ENCODE measurements at places on chromosomes 12 and 14.
A peak's percentile ranks its signal among the peaks of the same experiment; 100 is the strongest.

- no peak for DNase-seq
Measured at GRCh38 chr14:100786131-100786530, 39.8 kb upstream of the MEG3 start.

GRCh38 chr12:101859664-101860607 lies 17.4 kb upstream of the DRAM1 start:
- DNase-seq = no peak

DNA sequence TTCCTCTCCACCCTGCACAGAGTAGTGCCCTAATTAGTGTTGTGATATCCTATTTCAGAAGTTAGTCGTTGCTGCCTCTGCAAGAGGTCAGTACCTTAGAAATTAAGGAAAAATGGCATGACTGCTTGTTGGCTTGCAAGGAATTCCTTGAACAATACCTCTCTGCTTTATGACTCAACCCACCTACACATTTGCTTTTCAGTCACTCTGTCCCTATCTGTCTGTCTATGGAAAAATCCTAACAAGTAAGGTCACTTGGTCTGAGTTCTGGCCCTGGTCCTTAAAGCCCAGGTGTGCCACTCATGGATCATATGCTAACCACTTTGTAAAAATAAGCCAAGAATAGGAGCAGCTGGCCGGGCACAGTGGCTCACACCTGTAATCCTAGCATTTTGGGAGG lies 116.4 kb upstream of the ATF1 start:
- no peak for DNase-seq

- no peak for DNase-seq
Measured at GRCh38 chr12:69608114-69608513, 2.6 kb downstream of the LRRC10 start.

DNA sequence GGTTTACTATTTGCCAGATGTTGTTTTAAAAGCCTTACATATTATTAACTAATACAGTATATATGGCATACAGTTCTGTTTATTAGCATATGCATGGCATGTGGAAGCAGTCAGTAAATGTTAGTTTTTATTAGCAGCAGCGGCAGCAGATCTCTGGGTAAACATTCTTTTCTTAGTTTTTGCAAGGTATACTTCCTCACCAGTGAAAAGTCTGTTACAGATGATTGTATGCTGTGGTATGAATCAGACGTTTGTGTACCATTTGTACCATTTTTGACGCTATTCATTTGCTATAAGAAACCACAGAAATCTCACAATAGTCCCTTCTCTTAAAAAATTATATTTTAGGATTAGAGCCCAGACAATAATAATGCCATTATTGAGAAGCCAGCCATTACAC lies 17.8 kb downstream of the STK38L start:
- no peak for DNase-seq

GRCh38 chr12:80756875-80757274 lies 40.2 kb downstream of the MYF5 start:
- DNase-seq = no peak

- DNase-seq = no peak
Measured at GRCh38 chr12:13203034-13203922, 6.8 kb downstream of the EMP1 start.

DNA sequence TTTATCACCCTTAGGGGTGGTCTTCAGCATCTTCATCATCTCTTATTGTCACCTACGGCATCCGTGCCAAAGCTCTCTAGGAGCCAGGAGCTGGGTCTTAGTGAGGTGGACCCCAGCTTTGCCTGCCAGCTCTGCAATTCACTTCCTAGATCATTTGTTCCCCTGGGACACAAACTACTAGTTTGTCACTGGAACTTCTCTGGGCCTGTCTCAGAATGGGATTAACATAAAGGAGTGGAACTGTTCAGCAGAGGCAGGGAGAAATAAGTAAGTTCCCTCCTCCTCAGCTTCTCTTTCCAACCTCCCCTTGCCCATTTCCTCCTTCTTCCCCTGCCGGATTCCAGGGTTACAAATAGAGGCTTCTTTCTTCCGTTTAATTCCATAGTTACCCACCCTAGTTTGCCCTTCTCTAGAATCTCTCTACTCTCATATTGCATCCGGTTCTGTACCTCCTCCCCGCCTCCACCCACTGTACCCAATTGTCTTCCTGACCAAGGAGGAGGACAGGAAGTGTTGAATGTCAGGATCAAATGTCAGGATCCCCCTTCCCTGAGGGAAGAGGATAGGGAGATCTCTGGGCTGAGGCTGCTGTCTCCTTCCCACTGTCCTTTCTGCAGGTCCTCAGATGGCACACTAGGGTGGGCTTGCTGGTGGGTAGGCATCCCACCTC lies 25.0 kb downstream of the LARP4 start:
- no peak for DNase-seq

- DNase-seq = no peak
Measured at GRCh38 chr12:32595251-32595650, 83.8 kb upstream of the DNM1L start.

DNA sequence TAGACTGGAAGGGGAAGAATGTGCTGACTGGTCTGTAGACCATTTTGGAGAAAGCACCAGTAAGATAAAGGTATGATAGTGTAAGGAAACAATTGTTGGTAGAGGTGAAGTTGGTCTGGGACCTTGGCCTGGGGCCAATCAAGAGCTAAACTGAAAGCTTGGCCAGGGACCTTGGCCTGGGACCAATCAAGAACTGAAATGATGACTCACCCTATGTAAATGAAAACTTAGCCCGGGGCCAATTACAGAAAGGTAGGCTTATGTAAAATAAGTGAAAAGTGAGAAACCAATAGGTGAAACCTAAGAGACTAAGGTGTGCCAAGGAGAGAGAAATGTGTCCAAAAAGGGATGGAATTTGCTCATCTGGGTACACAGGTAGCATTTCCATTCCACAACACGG lies 776.0 kb downstream of the C12orf50 start:
- DNase-seq = no peak

DNA sequence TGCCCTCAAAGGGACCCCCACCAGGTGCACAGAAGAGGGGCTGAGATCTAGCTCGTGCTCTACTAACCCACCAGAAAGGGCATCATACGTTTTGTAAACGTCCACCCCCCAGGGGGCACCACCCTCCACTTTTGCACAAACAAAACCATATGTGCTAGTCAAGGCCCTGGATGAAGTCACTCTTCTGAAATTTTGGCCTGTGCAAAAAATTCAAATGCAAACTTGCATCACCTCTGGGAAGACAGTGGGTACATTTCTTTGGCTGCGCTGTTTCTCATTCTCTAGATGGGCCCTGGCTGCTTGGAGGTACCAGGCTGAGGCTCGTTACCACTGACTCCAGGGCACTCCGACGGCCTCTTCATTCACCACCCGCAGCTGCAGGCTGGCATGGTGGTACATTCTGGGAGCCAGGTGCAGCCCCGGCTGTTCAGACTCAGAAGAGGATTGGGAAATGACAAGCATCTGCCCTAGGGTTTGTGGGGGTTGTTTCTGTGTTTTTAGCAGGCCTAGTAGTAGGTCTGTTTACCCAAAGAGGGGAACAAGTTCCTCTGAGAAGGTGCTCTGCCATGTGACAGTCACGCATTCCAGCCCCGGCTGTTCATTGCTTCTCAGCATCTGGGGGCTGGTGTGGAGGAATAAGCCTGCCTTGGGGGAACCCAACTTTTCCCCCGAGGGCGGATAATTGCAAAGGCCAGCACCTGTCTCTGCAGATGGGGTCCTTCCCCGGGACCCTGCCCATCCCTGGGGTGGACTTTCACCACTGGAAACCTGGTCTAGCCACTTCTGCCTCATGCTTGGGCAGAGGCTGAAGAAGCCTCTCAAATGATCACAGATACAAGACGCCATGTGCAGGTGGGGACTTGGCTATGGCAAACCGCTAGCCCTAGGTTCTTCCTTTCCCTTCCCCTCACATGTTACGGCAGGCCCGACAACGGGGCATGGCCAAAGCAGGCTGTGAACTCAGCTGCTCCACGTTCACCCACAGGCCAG lies 147.6 kb downstream of the DPF3 start:
- DNase-seq = no peak

GRCh38 chr12:57756406-57757341 lies 1.8 kb downstream of the MARCHF9 start:
- DNase-seq = no peak

DNA sequence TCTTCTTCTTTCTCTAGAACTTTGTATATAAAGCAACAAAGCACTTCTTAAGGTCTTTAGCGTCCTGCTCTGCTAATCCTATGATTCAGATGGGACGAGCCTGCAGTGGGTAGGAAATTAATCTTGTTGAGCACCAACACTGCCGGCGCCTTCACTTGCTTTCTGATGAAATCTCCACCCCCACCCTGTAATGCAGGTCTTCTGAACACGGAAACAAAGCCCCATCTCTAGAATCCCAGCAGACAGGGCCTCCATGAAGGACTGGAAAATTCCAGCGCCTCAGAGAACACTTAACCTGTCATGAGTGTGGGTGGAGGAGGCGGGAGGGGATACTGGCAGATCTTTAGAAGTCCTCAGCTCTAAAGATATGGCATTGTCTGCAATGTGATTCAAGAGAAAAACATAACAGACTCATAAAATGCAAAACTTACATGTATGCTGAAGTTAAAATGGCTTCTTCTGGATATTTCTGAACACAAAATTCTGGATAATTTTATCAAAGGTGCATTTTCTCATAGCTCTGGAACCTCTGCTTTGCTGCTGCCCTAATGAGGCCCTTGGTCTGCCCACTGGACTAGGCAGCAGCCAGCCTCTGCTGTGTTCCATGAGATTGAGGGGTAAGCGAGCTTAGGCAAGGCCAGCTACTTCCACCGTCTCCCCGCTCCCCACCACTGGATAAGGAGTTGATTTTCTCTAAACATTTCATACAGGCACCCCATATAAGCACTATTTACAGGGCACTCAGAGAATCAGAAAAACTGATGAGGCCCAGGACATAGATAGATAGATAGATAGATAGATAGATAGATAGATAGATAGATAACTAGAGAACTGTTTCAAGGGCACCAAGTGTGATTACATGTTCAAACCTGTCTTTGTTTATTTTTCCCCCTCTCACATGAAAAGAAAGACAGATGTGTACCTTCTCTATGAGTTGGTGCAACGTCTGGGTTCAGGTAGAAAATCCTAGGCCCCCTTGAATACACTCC lies 43.1 kb downstream of the ZFP36L1 start:
- no peak for DNase-seq

GRCh38 chr12:70645494-70646317 lies 8.5 kb upstream of the PTPRB start:
- DNase-seq = peak; percentile 21

- no peak for DNase-seq
Measured at GRCh38 chr14:53295985-53296582, 143.0 kb upstream of the DDHD1 start.

- DNase-seq = no peak
Measured at GRCh38 chr12:117914686-117915085, 54.1 kb downstream of the KSR2 start.

GRCh38 chr12:6312529-6313325 lies 2.2 kb downstream of the PLEKHG6 start:
- no peak for DNase-seq

GRCh38 chr12:123659996-123660727 lies 10.8 kb upstream of the TCTN2 start:
- no peak for DNase-seq

DNA sequence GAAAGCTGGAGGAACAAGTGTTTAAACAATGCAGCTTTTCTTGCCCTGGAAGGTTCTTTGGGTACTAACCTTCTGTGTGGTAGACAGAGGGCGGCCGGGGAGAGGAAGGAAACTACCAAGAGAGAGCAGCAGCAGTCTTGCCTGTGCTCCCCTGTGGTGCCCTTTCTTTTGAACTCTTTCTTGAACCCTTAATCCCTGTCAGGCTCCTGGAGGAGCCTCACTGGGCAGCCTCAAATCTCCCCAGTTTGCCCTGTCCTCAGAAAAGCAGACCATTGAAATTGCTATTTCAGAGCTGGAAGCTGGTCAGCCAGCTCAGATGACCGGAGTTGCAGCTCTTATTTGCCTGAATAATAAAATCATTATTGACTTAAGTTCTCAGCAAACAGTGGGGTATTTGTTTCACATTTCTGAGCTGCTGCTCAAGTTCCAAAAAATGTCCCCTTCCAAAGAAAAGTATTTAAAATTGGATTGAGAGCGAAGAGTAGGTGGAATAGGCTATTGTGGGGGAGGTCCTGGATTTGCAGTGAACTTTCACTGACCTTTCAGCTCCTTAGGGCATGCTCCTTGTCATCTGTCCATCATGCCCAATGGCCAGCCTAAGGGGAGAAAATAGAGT lies 42.1 kb upstream of the RNASE3 start:
- no peak for DNase-seq

DNA sequence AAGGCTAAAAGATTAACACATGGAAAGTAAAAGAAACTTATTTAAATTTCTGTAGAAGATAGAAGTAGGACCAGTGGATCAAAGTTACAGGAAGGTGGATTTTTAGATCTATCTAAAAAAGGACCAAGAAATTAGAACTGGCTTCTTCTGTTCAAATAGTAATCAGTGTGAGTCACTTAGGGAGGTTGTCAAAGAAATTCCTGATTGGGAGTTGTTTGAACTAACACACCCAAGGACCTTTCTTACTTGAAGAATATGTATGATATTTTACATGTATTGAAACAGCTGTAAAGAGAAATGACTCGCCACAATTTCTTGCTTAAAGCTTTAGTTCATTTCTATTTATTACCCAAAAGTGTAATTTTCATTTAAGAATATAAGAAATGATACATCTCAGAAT lies 256.9 kb downstream of the RAD51B start:
- DNase-seq = no peak

GRCh38 chr14:82394916-82395315 lies 861.3 kb upstream of the SEL1L start:
- no peak for DNase-seq

GRCh38 chr12:112803620-112804282 lies 12.2 kb downstream of the RPH3A start:
- DNase-seq = no peak

- DNase-seq = no peak
Measured at GRCh38 chr14:22830443-22831010, 840 bp downstream of the MRPL52 start.

DNA sequence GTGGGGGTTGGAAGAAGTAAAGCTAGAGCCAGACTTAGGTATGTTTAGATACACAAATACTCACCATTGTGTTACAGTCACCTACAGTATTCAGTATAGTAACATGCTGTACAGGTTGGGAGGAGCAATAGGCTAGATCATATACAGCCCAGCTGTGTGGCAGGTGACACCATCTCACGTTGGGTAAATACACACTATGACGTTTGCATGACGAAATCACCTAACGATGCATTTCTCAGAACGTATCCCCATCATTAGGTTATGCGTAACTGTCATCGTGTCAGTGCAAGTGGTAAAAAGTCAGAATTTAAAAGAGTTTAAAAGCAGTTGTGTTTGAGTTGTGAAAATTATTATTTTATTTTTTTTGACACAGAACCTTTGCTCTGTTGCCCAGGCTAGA lies 167.1 kb downstream of the APAF1 start:
- no peak for DNase-seq

- no peak for DNase-seq
Measured at GRCh38 chr12:113108308-113108707, 27.3 kb downstream of the RASAL1 start.
